Ovary (tissue), 10 donors: ENCODE measurements at places on chromosomes 16 and 17.

DNA sequence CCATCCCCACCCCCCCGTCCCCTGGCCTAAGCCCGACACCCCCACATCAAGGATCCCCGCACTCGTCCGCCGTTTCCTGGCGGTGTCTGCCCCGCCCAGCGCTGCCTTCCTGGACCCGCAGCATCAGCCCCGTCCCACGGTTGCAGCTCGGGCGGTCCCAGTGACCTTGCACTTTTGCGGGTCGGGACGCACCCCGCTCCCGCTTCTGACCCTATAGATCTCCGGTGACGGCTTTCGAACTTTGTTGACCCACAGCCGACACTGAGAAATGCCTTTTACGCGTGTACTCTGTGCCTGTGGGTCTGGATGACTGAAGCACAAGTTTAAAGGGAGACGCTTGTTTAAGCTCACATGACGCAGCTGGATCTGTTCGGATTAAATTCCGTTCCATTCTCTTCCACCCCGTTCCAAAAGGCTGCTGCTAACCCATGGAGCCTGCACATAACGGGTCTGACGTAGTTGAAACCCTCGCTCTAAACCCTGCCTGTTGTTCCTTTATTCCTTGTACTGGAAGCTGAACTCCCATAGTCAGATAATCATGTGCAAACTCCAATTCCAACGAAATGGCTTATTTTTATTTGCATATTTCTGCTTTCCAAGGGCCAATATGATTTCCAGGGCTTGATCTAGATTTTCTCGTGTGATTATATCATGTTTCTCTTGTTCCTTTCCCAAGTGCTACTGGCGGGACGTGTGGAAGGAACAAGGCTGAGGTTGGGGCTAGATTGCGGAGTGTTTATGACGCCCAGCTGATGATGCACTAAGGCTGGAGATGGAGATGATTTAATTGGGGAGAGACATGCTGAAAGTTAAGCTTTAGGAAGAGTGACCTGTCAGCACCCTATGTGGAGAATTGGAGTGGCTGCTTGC, 834 bp downstream of the FLYWCH1 start:
- DNase-seq, result peak; percentile 37

- DNase-seq, result no peak
Observed at GRCh38 chr17:76356803-76357456, 3.2 kb upstream of the PRPSAP1 start.

GRCh38 chr16:69363281-69363717, 11.7 kb upstream of the TMED6 start:
- DNase-seq, result no peak

GRCh38 chr17:68570526-68570925, 30.6 kb downstream of the FAM20A start:
- no peak for DNase-seq

DNA sequence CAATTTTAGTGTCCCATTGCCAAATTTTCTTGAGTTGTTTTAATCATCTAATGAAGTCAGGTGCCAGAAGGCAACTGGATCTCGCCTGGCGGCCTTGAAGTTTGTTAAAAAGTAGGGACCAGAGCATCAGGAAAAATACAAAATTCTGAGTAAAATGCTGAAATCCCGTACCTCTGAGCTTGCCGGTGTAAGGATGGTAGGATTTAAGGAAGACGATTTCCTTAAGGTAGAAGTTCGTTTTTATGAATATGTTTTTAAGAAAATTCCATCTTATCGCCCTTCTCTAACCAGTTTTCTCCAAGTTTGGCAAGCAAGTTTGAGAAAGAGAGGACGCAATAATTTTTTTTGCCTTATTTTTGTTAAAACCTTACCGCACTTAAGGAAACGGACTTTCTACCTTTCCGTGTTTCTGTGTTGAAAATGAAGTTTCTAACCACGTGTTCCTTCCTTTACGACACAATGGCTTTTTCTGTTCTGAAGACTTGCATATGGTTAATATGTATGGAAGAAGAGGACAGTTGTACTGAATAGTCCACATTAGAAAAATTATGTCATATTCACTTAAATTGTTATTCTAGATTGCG, 748 bp downstream of the ATF7IP2 start:
- DNase-seq, result no peak

DNA sequence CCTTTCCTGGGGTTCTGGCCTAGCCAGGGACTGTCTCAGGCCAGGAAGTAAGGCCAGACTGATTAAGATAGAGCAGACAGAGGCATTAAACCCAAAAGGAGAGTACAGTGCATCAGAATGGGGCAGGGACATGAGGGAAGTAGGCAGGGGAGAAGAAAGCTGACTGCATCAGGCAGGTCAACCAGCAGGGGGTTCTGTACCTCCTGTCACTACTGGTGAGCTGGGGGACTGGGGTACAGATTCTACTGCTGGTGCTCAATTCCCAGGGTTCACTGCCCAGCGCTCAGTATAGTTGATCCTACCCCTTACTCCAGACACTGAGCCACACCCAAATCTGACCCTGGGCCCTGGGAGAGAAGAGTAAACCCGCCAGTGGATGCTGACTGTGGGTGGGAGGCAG, 12.9 kb upstream of the MTMR4 start:
- no peak for DNase-seq
